CD4-positive, alpha-beta T cell treated with Interleukin-15 for 4 hours (primary cell): ENCODE measurements at places on chromosomes 4 and X.

- DNase-seq, result peak; percentile 6
Measured at GRCh38 chrX:153598541-153599191, at the start of gene CCNQ. TSS of gene CCNQ (minus strand) at chrX:153599139. CDS start at chrX:153599073, 66 bp downstream.

- DNase-seq, result no peak
Measured at GRCh38 chr4:66331761-66332160, 661.5 kb upstream of the EPHA5 start.

DNA sequence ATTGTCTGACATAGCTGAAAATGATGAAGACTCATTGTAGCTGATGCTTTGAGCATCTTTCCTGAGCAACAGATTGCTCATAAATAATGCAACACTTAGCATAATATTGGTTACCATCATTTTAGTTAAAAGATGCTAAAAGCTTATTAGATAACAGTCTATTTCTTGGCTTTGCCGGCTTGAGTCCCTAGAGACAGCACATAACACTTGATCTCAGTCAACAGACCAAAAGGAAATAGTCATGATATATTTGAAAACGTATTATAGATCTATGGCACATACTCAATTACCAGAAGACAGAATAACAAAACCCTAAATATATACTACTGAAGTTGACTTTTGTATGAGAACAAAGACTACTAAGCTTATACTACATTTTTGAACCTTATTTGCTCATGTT lies 846.7 kb upstream of the EPHA5 start:
- DNase-seq, result no peak

GRCh38 chr4:163665521-163666331 lies 171.2 kb downstream of the TMA16 start:
- no peak for DNase-seq

- DNase-seq, result no peak
Measured at GRCh38 chrX:134529481-134529880, 69.5 kb downstream of the HPRT1 start.

GRCh38 chr4:6263526-6264224 lies 6.0 kb upstream of the WFS1 start:
- no peak for DNase-seq

- no peak for DNase-seq
Measured at GRCh38 chr4:54077812-54078211, 13.4 kb upstream of the CHIC2 start.

DNA sequence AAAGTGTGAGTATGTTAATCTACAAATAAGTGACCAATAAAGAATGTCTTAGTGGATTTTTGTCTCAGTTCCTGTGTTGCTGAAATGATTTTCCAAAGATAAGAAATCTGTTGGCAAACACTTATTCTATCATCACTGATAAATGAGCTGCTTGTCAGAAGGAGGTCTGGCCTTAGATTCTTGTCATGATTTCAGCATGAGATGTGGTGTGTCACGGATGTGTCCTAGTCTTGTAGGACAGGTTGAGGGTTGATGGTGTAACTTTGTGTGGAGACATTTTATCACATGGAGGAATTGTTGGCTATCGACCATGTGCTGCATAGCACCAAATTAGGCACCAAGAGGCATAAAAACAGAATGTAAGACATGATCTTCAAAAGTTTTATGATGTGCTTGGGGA lies 31.8 kb upstream of the LIMCH1 start:
- DNase-seq, result no peak

- DNase-seq, result no peak
Measured at GRCh38 chr4:62328526-62328925, 1128.4 kb downstream of the ADGRL3 start.

DNA sequence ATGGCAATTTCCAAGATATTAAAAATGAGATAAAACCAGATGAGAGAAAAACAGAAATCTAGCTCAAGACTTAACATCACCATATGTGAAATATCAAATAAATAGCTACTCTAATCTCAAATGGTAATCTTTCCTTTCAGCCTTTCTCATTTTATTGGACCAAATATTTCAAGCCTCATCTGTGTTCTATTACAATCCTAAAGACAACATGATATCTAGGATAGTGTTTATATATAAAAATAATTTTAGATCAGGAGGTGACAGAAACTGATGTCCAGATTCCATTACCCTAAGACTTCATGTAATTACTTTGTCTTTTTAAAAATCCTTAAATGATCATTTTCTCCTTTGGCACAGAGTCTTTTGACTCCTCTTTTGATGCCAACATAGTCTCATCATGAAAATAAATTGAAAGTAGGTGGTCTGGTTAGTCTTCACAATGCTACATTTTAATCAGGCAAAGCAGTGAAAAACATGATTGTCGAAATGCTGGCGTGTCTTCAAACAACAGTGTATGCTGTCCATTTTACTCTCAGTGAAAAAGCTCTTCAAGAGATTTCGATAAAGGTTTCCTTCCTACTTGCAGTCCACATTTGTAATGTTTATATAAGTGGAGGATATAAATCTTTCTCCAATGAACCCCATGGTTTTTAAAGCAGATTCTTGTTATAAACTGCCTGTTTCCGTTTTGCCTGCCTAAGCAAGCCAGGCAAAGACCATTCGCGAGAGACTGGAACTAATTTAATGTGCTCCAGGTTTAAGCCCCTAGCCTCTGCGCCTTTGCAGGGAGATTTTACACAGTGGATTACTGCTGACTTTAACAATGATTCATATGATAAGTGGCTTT lies 169.8 kb downstream of the SCFD2 start:
- DNase-seq, result no peak

DNA sequence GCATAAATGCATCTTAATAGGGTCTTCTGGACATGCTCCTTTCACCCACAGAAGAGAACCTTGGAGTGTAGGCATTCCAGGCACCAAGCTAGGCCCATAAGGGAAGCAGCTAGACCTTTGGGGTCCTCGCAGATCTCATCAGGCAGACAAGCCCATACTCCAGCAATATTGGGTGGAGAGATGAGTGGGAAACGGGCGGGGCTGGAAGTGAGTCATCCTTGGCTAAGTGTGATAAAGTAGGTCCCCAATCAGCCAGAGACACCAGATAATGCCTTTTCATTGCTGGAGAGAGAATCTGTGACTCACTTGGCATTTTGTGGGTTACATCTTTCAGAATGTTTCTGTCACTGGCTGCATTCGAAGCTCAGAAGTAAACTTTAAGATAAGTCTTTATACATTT lies 133.3 kb upstream of the MBNL3 start:
- DNase-seq, result peak; percentile 0

- DNase-seq, result no peak
Measured at GRCh38 chrX:10039821-10040793, 72.9 kb downstream of the CLDN34 start.

DNA sequence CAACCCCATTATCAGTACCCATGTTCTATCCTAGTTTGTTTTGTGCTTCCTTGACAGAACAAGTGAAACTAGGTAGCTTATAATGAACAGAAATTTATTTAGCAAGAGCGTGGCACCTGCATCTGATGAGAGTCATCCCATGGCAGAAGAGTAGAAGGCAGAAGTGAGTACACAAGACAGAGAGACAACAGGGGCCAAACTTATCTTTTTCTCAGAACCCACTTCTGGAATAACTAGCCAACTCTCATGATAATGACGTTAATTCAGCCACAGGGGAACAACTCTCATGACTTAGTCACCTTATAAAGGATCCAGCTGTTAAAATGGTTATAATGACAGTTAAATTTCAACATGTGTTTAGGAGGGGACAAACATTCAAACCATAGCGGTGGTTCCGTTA lies 644.9 kb downstream of the TECRL start:
- DNase-seq, result no peak

GRCh38 chr4:24965627-24966026 lies 52.8 kb upstream of the CCDC149 start:
- no peak for DNase-seq

GRCh38 chr4:118826723-118827444 lies 9.0 kb downstream of the SEC24D start:
- no peak for DNase-seq

GRCh38 chr4:60992037-60992436 lies 208.1 kb upstream of the ADGRL3 start:
- DNase-seq, result no peak

DNA sequence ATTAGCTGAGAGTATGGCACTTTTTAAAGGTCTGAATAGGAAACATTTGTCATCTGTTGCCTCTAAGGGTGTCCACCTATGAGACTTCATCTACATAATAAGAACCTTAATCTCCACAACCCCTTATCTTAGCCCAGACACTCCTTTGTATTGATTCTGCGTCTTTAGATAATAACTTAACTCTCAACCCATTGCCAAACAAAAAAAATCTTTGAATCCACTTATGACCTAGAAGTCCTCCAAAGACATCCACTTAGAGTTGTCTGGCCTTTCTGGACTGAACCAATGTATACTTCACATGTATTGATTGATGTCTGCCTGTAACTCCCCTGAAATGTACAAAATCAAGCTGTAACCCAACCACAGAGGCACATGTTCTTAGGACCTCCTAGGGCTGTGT lies 66.0 kb upstream of the CHRNA9 start:
- no peak for DNase-seq

GRCh38 chr4:106065018-106065417 lies 169.7 kb downstream of the NPNT start:
- DNase-seq, result no peak

DNA sequence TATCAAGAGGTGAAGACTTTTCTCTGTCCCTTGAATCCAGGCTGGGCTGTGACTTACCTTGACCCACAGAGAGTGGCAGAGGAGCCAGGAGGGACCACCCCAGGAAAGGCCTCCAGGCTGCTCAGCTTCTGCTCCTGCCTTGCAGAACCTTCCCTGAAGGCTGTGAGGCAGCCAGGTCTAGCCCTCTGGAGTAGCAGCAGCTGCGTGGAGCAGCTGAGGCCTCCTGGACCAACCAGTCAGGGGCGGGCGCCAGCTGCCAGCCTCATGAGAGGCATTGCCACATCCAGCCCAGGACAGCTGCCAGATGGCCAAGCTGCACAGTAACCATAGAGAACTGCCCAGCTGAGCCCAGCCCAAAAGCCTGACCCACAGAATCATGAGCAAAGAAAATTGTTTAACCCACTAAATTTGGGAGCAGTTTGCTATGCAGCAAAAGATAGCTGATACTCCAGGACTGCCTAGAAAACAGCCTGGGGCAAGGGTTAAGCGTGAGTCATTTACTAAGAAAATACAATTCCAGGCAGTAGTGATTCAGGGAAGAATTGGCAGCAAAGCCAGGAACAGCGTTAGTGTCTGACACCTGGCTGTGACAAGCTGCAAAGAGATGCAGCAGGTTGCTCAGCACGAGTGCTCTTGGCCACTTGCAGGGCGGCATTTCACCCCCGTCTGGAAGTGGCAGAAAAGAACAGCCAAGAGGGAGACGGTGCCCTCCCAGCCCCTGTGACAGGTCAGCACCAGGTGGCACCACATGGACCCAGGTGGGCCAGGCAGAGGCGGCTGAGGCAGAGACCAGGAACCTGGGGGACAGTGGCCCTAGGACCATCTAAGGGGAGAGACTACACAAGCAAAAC lies 14.7 kb upstream of the PDE6B start:
- DNase-seq, result no peak

DNA sequence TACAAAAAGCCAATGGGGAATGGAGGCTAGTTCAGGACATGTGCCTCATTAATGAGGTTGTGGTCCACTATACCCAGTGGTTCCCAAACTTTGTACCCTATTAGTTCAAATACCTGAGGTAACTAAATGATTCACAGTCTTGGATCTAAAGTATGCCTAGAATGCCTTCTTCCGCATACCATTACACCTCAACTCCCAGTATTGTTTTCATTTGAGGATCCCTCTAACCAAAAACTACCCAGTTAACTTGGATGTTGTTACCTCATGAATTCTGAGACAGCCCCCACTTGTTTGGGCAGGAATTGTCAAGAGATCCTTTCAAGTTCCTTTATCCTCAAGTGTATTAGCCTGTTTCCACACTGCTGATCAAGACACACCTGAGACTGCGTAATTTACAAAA lies 439.2 kb downstream of the PCDH10 start:
- DNase-seq, result no peak

GRCh38 chr4:4512282-4512681 lies 29.6 kb downstream of the STX18 start:
- no peak for DNase-seq

GRCh38 chr4:124483048-124483906 lies 229.3 kb downstream of the ANKRD50 start:
- no peak for DNase-seq

DNA sequence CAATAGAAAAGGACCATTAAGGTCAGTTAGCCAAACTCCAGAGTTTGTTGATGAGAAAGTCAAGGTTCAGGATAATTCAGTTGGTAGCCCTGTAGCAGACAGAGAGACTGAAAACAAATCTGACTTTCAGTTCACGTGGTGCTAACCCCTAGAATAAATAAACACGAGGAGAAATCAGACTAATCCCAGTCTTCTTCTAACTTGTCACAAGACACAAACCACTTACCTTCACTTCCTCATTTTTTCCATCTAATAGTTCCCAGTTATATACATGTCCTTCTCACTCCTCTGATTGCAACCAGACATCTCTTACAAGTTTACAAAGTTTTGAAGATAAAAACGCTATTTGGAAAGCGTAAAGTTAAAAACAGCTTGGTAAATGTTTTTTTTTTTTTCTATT lies 7.7 kb downstream of the TLR7 start:
- DNase-seq, result no peak
